ENCODE measurements at places on chromosomes 13 and 19.

DNA sequence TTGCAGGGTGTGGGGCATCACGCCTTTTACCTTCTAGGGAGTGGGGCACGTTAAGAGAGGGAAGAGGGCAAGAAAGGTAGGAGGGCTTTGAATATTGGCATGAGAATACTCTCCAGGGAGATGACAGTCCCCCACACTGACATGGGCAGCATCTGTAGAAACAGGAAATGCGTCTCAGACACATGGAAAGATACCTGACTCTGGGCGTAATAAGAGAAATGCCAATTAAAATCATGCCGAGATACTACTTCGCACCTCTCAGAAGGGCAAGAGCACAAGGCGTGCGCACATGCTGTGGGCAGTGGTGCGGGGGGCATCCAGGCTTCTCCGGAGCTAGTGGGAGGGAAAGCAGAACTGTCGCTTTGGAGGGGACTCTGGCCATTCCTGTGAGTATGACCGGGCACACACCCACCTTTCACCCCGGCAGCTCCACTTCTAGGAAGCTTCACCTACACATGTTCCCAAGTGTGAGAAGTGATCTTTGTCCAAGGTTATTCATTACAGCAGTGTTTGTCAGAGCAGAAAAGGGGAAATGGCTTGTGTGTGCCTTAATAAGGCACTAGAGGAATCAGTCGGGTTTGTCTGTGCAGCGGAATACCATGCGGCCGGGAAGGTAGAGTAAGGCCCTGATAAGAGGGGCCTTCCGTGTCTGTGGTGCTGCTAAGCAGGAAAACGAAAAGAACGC, 99.5 kb downstream of the SIPA1L3 start:
- DNase-seq = no peak

DNA sequence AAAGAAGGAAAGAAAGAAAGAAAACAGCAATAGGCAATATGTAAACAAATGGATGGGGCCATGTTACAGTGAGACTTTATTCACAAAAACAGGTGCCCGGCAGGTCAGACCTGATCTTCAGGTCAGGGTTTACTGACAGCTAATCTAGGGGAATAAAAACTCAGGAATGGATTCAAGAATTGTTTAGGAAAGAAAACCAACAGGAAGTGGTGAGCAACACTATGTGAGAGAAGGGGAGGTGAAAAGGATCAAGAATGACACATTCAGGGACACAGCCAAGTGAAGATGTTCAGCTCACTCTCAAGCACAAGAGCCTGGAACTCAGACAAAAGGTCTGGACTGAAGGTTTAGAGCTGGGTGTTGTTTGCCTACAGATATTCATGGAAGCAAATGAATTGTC, 244.5 kb downstream of the EFNB2 start:
- DNase-seq = peak; percentile 48

DNA sequence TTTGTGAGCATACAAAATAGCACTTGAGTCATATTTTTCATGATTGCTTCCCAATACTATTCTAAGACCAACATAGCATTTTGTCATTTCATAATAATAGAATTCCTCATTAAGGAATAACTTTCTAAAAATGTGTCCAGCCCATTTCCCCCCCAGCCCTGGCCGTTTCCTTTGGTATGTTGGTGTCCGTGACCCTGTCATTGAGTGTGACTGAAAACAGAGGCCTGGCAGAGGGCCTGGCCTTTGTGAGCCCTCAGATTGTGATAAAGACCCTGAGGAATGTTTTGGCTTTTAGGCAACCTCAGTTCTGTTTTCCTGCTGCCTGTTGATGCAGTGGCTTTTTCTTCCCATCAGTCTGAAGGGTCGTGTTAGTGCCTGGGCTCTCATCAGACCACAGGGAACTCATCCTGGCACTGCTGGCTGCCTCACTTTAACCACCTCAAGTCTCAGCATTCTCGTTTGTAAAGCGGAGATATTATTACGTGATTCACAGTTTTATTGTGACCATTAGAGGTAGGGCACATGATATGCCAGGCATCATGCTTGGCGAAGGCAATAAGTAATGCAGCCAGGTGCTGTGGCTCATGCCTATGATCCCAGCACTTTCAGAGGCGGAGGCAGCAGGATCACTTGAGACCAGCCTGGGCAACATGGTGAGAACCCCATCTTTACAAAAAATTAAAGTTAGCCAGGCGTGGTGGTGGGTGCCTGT, 13.8 kb downstream of the SPINT2 start:
- DNase-seq = peak; percentile 48

DNA sequence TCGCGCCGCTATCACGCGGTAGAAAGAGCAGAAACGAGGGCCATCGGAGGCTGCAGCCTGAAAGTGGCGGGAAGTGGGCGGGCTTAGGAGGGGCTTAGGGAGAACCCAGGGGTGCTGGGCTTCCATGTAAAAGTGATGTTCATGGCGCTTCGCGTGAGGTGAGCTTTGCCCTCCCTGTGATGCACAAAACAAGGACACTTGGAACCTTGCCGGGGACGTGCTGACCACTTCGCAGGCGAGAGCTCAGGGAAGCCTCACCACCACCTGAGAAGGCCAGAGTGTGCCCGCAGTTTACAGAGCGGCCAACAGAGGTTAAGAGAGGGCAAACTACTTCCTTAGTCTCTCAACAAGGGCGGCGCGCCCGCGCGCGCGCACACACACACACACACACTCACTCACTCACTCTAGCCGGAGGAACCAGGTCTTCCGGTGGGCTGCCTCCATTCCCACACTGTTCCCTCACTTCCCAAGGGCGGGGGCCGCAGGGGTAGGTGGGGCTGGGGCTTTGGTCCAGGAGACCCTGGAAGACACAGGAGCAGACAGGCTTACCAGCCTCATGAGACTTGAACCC, 651 bp downstream of the GAPDHS start:
- DNase-seq = peak; percentile 19

- DNase-seq = peak; percentile 97
Observed at GRCh38 chr19:44746946-44747738, 1.4 kb upstream of the BCL3 start.

DNA sequence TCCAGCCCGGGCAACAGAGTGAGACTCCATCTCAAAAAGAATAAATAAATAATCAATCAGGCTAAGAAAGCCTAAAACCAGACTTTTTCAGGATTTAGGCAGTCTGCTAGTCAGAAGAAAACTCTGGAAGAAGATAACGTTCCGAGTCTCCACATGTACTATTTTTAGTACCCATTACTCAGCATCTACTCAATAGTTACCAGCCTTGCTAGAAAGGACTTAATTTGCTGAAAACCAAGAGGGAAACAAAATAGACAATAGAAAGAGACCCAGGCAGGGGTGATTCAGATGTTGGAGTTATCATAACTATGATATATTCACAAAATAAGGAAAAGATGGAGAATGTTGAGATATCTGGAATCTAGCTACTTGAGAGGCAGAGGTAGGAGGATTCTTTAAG, 3.6 kb upstream of the LIN7B start:
- DNase-seq = peak; percentile 21

DNA sequence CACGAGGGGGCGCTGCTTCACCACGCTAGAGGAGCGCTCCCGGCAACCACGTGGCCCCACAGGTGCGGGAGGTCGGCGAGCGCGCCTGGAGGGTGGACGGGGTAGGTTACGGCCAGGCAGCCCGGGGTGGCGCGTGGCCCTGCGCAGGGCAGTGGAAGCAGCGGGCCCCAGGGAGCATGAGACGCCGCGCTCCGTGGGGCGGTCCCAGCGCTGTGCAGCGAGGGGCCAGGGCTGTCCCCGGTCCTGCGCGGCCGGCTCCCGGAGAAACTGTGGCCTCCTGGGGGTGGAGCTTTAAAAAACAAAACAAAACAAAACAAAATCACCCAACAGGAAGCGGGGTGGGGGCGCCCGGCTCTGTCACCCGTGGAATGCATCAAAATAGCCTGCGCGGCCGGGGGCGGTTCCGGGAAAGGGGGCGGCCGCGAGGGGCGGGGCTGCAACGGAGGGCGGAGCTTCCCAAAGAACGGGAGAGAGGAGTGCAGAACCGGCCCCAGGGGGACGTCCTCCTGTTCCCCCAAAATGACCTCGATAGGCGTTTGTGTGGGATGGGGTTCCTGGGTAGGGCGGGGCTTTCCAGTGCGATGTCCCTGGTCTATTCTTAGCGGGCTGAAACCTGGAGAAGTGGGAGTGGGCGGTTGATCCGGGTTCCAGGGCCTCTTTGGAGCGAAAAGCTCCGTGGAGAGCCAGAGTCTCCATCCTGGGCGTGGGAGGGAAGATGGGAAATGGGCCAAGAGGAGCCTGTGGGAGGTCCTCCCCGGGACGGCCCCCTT, 27.3 kb downstream of the NUMBL start:
- DNase-seq = peak; percentile 78

- DNase-seq = no peak
Observed at GRCh38 chr19:39727070-39727800, 10.6 kb downstream of the CLC start.

GRCh38 chr19:38684078-38684861, 36.8 kb downstream of the ACTN4 start:
- DNase-seq = peak; percentile 86

GRCh38 chr19:862581-863314, 3.3 kb downstream of the CFD start:
- peak; percentile 44 for DNase-seq

DNA sequence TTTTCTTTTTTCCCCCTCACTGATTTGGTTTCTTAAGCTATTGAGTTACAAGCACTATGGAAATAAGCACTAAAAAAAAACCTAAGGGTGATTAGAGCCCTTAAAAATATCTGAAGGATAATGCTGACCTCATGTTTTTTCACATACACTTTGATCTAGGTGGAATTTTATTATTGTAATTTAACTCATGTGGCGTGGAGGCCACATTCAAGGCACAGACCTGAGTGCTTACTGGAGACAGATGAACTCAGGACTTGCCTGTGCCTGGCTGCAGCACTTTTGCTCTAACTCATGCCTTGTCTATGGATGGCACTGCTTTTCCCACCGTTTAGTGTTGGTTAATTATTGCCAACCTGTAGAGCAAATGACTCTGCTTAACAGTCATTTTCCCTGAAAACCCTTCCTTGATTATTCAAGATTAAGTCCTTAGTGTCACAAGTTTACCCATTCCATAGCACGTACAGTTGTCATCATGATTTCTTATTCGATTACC, 541.4 kb downstream of the GPC6 start:
- no peak for DNase-seq

- no peak for DNase-seq
Observed at GRCh38 chr13:47317356-47317755, 420.5 kb upstream of the HTR2A start.

- DNase-seq = no peak
Observed at GRCh38 chr19:35843676-35844481, 8.4 kb downstream of the NPHS1 start.

GRCh38 chr13:94254737-94255136, 224.7 kb downstream of the DCT start:
- DNase-seq = peak; percentile 32

- no peak for DNase-seq
Observed at GRCh38 chr19:31317570-31317969, 31.7 kb downstream of the TSHZ3 start.

DNA sequence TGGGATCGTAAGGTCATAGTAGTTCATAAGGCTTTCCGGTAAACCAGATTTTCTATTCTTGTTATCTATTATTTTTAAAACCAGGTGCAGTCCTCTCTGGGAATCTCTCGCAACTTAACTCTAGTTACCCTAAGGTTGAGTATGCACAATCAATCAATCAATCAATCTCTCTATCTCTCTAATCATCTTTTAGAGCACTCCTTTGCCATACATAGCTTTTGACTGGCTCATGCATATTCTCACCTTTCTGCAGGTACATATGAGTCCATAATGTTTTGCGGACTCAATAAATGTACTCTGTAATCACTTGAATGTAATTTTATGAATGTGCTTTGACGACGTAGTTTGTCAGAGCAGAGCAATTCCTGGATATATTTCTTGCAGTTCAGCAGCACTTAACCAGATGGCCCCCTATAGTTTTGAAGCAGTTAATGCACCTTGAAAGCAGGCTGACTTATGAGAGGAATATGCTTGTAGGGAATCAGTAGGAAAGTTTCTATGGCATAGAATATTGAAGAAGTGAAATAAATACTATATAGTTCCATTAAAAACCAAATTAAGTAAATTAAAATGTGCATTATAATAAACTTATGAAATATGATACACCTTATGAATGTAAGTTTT, 524.7 kb downstream of the GPC5 start:
- DNase-seq = no peak

DNA sequence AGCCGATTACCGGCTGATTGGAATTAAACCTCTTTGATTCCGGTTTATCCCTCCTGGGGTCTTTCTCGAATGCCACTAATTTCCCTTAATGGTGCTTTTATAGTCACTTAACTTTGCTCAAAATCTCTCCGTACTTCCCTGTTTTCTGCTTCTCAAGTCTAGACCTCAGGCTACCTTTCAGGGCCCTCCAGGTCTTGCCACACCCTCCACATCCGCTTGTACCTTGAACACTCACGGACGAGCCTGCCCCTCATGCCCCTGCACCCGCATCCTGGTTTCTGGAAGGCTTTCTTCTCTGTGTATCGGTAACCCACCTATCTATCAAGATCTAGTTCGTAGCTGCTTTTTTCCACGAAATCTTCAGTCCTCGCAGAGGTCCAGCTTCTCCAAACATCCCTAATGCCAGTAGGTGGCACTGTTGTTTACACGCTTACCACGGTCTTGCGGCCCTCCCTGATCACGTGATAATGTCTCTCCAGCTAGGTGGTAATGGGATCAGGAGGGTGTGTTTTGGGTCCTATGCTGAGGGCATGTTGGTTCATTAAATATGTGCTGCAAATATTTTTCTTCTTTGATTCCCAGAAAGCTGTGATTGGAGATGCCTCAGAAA, 13.8 kb downstream of the ATP12A start:
- peak; percentile 44 for DNase-seq

- DNase-seq = no peak
Observed at GRCh38 chr19:512547-513365, 5.5 kb downstream of the TPGS1 start.

- peak; percentile 59 for DNase-seq
Observed at GRCh38 chr13:51286135-51287002, 53.1 kb upstream of the SERPINE3 start.

- no peak for DNase-seq
Observed at GRCh38 chr19:33508941-33509614, 12.5 kb downstream of the PEPD start.

GRCh38 chr19:11264452-11265176, 2.3 kb upstream of the DOCK6 start:
- no peak for DNase-seq

- DNase-seq = no peak
Observed at GRCh38 chr19:33719366-33720154, 77.1 kb upstream of the KCTD15 start.

- DNase-seq = no peak
Observed at GRCh38 chr19:33661336-33661735, 39.6 kb downstream of the CHST8 start.
